ENCODE measurements at places on chromosomes 1 and 21.

GRCh38 chr1:184294101-184294500, 92.7 kb upstream of the C1orf21 start:
- DNase-seq, result no peak

DNA sequence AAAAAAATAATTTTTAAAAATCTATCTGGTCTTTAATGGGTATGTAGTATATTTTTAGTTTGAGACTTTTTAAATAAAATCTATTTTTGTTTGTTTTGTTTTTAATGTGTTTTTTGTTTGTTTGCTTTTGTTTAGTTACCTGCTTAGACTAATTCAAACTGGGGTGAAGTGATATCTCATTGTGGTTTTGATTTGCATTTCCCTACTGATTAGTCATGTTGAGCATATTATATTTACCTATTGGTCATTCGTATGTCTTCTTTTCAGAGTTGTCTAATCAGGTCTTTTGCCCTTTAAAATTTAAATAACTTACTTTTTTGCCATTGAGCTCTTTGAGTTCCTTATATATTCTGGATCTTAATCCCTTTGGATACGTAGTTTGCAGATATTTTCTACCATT, 20.3 kb downstream of the CD1B start:
- DNase-seq, result no peak

DNA sequence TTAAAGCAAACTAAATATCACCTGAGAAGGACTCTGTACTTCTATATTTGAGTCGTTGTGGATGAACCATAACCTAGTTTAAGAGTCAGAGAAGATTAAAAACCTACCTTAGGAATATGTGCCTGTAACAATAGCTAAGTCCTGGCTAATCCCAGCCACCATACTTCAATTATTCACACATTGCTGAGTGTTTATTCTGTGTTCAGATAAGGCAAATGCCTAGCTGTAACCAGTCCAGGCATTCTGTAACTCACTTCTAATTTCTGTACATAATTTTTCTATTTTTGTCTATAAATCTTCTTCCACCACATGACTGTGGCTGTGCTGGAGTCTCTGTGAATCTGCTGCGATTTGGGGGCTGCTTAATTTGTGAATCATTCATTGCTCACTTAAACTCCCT, 441.9 kb upstream of the ADAMTS5 start:
- DNase-seq, result no peak

GRCh38 chr21:19844334-19844733, 1153.9 kb upstream of the NCAM2 start:
- no peak for DNase-seq

GRCh38 chr1:203422116-203422515, 53.5 kb upstream of the PRELP start:
- no peak for DNase-seq

DNA sequence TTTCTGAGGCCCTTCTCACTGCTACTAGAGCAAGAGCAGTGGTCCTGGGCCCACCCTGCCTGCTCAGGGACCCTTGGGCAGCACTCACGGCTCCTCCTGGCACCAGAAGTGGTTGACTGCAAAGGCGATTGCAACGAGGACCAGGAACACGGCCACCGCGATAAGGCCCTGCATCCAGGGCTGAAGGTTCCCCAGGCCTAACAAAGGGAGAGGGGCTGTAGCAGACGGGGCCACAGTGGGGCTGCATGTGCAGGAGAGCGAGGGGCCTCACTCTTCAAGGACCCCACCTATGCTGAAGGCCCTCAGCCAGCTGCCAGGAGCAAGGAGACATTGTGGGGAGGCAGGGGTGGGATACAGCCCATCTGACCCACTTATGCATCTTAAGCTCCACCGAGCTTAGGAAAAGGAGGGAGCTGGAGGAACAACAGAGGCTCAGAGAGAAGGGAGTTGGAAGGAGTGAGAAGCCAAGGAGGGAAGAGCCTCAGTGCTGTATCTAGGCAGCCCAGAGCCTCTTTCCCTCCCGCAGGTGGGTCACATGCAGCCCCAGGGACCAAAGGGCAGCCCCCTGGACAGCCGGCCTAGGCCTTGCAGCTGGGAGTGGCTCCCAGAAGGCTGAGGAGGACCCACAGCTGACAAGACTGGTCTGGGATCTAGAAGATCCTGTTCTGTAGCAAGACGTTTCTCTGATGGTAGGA, 2.5 kb downstream of the PDZK1IP1 start:
- DNase-seq, result no peak

GRCh38 chr1:246569248-246570238, 3.3 kb downstream of the CNST start:
- peak; percentile 56 for DNase-seq

DNA sequence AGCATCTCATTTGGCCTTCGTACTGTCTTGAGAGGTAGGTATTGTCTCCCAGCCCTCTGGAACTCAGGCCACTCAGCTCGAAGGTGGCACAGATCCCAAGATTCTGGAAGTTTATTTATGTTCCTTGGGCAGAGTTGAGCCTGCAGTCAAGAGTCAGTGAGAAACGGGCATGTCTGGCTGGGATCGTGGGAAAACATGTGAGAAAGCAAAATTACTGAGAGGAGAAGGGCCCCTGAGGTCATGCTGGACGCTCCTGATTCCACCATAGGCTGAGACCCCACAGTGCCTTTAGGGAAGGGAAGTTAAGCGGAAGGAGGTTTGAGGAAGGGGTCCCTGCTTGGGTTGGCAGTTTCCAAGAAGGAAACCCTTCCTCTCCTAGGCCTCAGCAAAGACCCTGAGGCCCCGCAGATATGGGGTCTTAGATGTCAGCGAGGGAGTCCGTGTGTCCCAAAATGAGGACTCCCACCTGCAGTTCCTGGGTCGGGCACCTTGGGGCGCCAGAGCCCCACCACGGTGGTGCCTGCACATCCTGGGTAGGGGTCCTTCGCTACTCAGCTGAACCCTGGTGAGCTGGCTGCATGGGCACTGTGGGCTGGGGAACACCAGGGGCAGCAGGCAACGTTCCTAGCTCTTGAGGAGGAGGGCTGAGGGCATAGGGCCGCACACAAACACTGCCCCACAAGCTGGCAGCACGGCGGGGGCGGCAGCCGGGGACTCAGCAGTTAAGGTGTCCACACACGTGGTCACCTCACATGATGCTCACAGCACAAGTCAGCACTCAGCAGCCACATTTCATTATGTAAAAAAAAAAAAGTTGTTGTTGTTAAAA, 12.3 kb upstream of the SEMA4A start:
- peak; percentile 50 for DNase-seq

- no peak for DNase-seq
Observed at GRCh38 chr1:8075511-8076051, 49.5 kb upstream of the ERRFI1 start.

- no peak for DNase-seq
Observed at GRCh38 chr1:104380003-104380402, 630.3 kb downstream of the AMY1C start.

- DNase-seq, result no peak
Observed at GRCh38 chr1:231796141-231796540, 169.6 kb downstream of the DISC1 start.

- no peak for DNase-seq
Observed at GRCh38 chr1:200891774-200892157, 2.9 kb upstream of the INAVA start.

GRCh38 chr1:216910081-216910840, 187.0 kb upstream of the ESRRG start:
- DNase-seq, result no peak

DNA sequence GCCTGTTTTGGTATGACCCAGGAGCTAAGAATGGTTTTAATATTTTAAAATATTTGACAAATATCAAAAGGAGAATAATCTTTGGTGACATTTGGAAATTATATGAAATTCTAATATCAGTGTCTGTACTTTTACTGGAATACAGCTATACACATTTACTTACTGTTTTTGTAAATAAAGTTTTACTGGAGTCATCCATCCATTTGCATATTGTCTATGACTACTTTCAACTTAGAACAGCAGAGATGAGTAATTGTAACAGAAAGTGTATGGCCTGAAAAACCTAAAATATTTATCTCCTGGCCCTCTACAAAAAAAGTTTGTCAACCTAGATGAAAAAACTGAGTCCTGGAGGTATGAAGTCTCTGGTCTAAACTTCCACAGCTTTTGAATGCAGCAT, 5.8 kb upstream of the MAP3K7CL start:
- no peak for DNase-seq

DNA sequence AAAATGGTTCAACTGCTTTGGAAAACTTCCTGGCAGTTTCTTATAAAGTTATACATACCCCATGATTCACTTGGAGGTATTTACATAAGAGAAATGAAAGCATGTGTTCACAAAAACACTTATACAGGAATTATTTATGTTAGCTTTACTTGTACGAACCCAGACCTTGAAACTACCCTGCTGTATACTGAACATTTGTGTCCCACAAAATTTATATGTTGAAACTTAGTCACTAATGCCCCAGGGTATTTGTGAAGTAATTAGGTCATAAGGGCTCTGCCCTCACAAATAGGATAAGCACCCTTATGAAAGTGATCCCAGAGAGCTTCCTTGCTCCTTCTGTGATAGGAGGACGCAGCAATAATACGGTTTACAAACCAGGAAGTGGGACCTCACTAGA, 42.7 kb upstream of the B3GALT2 start:
- DNase-seq, result no peak

GRCh38 chr1:43543567-43543966, 12.9 kb downstream of the PTPRF start:
- no peak for DNase-seq

DNA sequence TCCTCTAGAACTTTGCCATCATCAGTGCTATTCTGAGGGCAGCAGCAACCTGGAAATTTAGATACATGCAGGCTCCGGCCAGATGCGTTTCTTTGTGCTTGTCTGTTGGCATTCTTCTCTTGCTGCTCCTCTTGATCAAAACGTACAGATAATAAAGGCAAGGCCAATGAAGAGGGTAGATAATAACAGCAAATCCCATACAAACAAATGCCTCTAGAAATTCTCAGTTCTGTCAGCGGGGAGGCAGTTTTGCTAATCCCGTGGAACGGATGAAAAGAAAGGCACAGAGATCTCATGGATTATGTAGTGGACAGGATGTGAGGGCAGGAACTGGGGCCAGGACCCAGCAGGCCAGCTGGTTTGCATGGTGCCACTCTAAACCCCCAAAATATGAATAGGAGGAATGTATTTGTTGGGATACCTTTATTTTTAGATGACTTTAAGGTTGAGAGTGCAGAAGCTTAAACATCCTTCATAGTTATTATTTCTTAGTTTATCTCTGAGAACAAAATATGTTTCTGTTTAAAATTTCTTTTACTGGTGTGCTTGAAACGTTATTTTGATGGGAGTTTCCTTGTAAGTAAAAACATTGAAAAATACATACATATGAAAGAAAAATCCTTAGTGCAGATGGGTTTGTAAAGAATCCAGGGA, 1.5 kb downstream of the ITSN1 start:
- no peak for DNase-seq

GRCh38 chr1:47991673-47992072, 5.5 kb downstream of the TRABD2B start:
- no peak for DNase-seq

GRCh38 chr1:246246430-246246829, 260.6 kb downstream of the SMYD3 start:
- DNase-seq, result no peak

- no peak for DNase-seq
Observed at GRCh38 chr1:55542901-55543504, 327.8 kb upstream of the USP24 start.

GRCh38 chr21:29232530-29233255, 66.0 kb upstream of the BACH1 start:
- DNase-seq, result no peak

DNA sequence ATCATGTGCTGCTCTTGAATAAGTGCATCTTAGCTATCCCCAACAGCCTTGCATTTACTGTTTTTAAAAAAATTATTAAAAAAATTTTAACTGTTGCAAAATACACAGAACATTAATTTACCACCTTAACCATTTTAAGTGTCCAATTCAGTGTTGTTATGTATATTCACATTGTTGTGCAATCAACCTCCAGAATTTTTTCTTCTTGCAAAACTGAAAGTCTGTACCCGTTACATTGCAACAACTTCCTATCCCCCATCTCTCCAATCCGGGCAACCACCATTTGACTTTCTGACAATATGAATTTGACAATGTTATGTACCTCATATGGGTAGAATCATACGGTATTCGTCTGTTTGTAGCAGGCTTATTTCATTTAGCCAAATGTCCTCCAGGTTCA, 83.1 kb downstream of the FMN2 start:
- no peak for DNase-seq

GRCh38 chr1:234659538-234659937, 49.6 kb upstream of the IRF2BP2 start:
- no peak for DNase-seq

DNA sequence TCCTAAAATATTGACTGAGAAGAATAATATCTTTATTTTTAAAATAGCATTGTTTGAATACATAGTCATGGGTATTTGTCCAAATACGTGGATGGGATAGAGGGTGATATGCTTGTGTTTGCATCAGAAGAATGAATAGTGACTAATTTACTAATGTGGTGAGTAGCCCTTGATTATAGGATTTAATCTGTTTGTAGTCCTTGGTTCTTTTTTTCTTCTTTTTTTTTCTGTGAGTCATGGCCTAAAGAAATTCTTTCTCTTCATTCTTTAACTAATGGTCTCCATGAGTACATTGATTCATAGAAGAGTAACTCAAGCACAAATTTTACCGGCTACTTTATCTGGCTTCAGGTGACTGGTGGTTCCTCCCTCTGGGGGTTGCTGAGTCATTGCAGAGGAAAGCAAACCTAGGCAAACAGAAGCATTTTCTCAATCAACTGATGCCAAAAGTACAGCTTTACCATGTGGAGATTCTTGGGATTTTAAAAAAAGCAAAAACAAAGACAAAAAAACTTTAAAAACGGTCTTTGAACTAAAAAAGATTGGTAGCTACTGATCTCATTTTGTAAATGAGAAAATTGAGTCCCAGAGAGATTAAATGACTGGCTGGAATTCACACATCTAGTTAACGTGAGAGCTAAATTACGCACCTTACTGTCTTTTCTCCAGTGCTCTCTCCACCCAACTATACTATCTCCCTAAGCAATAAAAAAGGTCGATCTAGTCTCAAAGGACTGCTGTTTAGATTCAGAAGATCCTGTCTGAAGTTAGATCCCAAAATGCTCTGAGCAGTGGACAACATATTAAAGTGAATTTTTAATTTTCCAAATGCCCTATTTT, 40.5 kb downstream of the AK5 start:
- DNase-seq, result no peak

DNA sequence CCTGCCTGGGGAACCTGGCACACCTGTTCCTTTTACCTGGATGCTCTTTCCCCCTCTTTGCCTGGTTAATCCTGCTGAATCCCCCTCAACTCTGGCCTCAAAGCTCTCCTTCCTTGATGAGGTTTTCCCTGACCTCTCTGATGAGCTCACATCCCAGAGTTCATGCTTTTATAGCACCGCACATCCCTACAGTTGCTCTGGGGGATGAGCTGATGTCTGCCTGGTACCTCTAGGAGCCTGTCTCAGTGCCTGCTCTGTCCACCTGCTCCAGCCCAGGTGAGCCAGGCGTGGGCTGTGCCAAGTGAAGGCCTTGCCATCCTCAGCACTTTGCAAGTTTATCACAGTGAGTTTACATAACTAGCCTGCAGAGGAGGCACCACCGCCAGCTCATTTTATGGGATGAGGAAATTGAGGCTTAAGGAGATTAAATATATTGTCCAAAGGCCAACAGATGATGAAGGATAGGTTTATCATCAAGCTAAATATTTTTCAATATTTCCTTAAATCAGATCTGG, 58.6 kb upstream of the TMPRSS2 start:
- DNase-seq, result no peak
